Karpas-422 (cell line): ENCODE measurements at places on chromosomes 7 and 10.

DNA sequence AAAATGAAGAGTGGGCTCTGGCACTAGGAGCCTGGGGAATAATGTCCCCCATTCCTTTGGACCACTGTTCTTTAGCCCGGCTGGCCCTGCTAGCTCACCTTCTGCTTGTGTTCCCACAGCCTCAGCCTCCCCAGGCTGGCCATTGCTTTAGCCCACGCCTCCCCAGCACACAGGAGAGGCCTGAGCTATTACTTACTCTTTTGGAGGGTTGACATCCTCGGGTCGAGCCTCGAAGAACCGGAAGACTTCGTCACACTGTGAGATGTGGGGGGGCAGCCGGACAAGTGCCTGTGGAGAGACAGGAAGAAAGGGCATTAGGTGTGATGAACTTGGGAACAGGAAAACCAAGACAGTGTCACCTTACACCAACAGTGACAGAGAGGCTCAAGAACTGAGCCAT is 131.3 kb downstream of the SH3PXD2A start:
- no peak for DNase-seq
- H3K4me3 ChIP-seq, result no peak overlapping the region
- H3K27ac ChIP-seq, result no peak overlapping the region
- no peaks in the 10 kb centered on the region for H3K36me3 ChIP-seq
- no peaks in the 10 kb centered on the region for H3K27me3 ChIP-seq
- no peaks in the 10 kb centered on the region for H3K4me1 ChIP-seq

DNA sequence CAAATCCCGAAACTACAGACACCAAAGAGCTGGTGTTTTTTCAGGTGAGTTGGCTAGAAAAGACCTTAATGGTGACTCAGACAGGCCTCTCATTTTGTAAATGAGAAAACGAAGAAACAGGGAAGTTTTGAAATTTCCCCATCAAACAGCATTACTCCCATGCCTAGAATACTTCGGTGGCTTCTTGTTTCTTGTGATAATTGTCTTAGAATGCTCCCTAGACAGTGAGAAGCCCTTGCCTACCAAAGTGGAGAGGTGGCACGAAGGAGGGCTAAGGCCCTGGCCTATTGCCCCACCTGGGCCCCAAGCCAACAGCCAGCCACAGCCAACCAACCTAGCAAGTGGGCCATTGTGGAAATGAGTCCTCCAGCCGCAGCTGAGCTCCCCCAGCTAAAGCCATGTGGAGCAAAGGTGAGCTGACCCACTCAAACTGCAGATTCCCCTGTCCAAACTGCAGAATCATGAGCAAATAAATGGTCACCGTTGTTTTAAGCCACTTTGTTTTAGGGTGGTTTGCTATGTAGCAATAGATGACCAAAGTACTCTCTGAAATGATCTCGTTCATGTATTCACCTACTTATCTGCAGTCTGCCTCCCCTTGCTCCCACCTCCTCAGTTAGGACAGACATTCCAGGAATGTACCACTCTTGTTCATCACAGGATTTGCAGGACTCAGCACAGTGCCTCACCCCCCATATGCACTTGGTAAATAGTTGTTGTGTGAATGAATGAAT is 97.7 kb upstream of the FGFR2 start:
- H3K4me3 ChIP-seq, result no peak overlapping the region
- no peaks in the 10 kb centered on the region for H3K27me3 ChIP-seq
- H3K4me1 ChIP-seq, result no peaks in the 10 kb centered on the region
- H3K36me3 ChIP-seq, result no peaks in the 10 kb centered on the region

- H3K4me1 ChIP-seq, result no peaks in the 10 kb centered on the region
- H3K36me3 ChIP-seq, result no peaks in the 10 kb centered on the region
- no peaks in the 10 kb centered on the region for H3K27me3 ChIP-seq
- no peak for DNase-seq
- H3K27ac ChIP-seq, result no peak overlapping the region
Measured at GRCh38 chr7:36583318-36583717, 141.0 kb downstream of the AOAH start.

- no peaks in the 10 kb centered on the region for H3K4me1 ChIP-seq
- DNase-seq, result no peak
Measured at GRCh38 chr10:822661-823367, 108.7 kb downstream of the LARP4B start.

GRCh38 chr7:51142741-51143385 is 173.7 kb downstream of the COBL start:
- no peaks in the 10 kb centered on the region for H3K36me3 ChIP-seq
- H3K4me3 ChIP-seq, result no peak overlapping the region
- H3K4me1 ChIP-seq, result peaks cover 6% of the 10 kb centered on the region

DNA sequence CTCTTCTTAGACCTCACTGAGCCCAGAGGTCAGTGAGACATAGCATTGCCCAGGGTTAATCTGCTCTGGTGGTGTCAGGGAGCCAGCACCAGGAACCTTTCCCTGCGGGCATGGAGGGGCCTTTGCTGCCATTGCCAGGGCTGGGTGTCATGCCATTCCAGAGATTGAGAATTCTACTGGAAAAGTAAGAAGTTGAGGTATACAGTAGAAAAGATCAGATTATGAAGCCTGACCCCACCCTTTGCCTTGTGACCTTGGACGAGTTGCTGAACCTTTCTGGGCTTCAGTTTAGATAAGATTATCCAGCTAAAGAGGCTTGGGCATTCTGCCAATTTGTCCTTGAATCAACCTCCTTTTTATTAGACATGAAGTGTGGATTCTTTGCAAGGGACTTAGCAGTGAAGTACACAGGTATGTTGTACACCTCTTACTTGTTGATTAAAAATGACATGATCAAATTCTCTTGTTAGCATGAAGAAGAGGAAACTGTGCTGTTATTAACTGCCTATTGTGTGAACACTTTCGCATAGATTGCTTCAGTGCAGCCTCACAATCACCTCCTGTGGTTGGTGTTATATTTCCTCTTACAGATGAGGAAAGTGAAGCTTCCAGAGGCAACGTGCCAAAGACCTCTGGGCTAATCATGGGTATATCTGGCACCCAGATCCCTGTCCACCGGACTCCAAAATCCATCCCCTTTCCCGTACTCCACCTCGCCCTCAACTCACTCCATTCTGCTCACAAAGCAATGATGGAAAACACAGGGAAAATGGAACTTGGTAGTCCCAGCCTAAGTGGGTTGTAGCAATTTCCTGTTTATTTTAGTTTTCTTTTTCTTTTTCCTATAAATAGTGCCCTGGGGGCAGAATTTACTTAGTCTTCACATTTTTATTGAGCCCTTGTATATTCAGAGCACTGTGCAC is 151.3 kb downstream of the CAMK1D start:
- no peak for DNase-seq
- no peak overlapping the region for H3K4me3 ChIP-seq
- H3K27me3 ChIP-seq, result no peaks in the 10 kb centered on the region
- H3K4me1 ChIP-seq, result no peaks in the 10 kb centered on the region
- no peak overlapping the region for H3K27ac ChIP-seq
- H3K36me3 ChIP-seq, result no peaks in the 10 kb centered on the region

DNA sequence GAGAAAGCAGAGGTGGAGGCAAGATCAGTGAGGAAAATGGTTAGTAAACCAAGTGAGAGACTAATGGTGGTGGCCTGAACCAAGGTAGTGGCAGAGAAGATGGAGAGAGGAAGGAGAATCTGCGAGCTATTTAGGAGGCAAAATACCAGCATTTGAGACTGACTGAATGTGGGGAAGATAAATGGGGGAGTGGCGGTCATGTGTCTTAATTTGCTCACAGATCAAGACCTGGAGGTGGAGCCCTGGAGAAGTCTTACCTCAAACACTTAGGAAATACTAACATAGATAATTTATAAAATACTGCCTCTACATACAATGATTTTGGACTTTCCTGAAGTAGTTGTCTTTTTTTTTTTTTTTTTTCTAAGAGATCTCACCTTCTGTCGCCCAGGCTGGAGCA is 34.7 kb downstream of the ICA1 start:
- H3K27me3 ChIP-seq, result no peaks in the 10 kb centered on the region
- H3K4me3 ChIP-seq, result no peak overlapping the region
- H3K27ac ChIP-seq, result no peak overlapping the region
- DNase-seq, result no peak
- no peaks in the 10 kb centered on the region for H3K4me1 ChIP-seq

- no peaks in the 10 kb centered on the region for H3K36me3 ChIP-seq
- no peak for DNase-seq
- no peaks in the 10 kb centered on the region for H3K4me1 ChIP-seq
- H3K27me3 ChIP-seq, result no peaks in the 10 kb centered on the region
- no peak overlapping the region for H3K27ac ChIP-seq
- H3K4me3 ChIP-seq, result no peak overlapping the region
Measured at GRCh38 chr7:154743206-154743605, 259.7 kb downstream of the PAXIP1 start.

- H3K4me3 ChIP-seq, result no peak overlapping the region
- no peak overlapping the region for H3K27ac ChIP-seq
- no peak for DNase-seq
- H3K4me1 ChIP-seq, result no peaks in the 10 kb centered on the region
Measured at GRCh38 chr7:117841611-117842010, 31.6 kb downstream of the CTTNBP2 start.

- no peak overlapping the region for H3K4me3 ChIP-seq
- no peaks in the 10 kb centered on the region for H3K4me1 ChIP-seq
- H3K27me3 ChIP-seq, result no peaks in the 10 kb centered on the region
- DNase-seq, result no peak
Measured at GRCh38 chr10:13613519-13613918, 26.8 kb downstream of the PRPF18 start.

DNA sequence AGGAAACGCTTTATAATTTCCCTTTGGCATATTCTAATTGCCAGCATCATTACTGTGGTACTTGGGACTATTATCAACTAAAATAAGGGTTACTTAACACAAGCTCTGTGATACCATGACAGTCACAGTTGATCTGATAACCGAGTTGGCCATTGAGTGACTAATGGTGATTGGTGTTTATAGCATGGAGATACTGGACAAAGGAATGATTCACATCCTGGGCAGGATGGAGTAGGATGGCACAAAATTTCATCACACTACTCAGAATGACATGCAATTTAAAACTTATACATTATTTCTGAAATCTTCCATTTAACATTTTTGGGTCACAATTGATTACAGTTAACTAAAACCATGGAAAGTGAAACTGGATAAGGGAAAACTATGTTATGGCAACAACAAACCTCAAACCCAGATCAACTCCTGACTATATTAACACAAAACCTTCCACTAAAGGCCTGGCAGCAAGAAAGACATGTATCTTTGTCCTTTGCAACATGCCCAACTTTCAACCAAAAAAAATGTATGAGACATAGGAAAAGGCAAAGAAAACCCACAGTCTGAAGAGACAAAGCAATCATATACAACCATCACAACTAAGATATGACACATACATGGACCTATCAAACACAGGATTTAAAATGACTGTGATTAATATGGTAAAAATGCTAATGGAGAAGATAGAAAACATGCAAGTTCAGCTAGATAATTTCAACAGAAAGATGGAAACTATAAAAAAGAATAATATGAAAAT is 208.5 kb upstream of the NRP1 start:
- no peaks in the 10 kb centered on the region for H3K36me3 ChIP-seq
- peaks cover 3% of the 10 kb centered on the region; the same call in 1 of the 2 replicates for H3K27me3 ChIP-seq
- no peak for DNase-seq
- H3K27ac ChIP-seq, result no peak overlapping the region
- H3K4me3 ChIP-seq, result no peak overlapping the region

DNA sequence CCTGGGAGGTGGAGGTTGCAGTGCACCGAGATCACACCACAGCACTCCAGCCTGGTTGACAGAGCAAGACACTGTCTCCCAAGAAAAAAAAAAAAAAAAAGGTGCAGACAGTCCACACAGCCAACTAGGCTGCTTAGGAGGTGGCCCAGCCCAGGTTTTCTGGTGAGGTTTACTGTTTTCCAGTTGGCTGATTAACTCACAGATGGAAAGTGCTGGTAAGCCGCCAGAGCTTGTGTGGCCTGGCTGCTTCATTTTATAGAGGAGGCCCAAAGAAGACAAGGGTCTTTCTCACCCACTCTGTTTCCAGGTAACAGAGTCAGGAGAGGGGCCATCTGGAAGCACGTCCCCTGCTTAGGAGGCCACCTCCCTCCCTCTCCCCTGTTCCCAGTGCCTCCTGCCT is 6.2 kb downstream of the RHBDD2 start:
- H3K27me3 ChIP-seq, result no peaks in the 10 kb centered on the region
- peaks cover 4% of the 10 kb centered on the region for H3K4me1 ChIP-seq
- peaks cover 23% of the 10 kb centered on the region for H3K36me3 ChIP-seq
- H3K4me3 ChIP-seq, result no peak overlapping the region

DNA sequence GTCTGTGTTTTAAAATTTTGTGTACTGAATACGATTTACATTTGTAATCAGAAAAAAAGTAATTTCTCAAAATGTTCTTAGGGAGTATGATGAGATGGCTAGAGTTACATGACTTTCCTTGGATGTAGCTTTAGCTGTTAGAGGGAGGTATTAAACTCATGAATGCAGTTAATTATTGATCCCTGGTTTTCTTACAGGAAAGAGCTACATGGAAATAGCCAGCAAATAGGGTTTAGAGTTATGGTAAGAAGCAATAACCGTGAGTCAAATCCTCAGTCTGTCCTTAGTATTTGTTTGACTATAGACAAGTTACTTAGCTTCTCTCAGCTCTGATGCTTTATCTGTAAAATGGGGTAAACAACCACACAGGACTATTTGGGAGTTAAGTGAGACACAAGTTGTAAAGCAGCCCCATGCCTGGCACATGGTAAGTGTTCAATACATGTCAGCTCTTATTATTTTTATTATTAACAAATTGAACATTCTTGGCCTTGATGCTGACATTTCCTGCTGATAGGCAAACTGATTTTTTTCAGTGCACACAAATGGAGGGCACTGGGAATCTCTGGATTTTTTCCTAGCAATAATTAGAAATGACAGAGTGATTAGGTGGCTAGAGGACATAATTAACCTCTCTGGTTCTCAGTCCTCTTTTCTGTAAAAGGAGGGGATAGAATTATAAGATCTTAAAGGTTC is 204.5 kb upstream of the PHYHIPL start:
- H3K27me3 ChIP-seq, result no peaks in the 10 kb centered on the region
- no peak for DNase-seq
- H3K36me3 ChIP-seq, result no peaks in the 10 kb centered on the region
- no peak overlapping the region for H3K27ac ChIP-seq

DNA sequence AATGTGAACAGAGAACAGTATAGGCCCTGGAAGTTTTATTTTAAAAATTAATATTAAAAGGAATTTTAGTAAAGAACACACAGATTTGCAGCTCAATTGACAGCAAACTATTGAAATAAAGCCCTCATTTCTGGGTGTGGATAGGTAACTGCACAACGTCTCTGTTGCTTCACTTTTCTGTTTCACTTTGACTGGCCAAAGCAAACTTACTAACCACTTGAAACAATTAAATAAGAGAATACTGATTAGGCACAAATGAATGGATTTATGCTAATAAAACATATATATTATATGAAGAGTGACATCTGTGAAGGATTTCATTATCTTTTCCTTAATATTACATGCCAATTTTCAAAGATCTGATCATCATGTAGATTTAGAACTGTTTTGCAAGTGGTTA is 11.9 kb downstream of the ZNF804B start:
- DNase-seq, result no peak
- H3K4me1 ChIP-seq, result no peaks in the 10 kb centered on the region
- no peak overlapping the region for H3K4me3 ChIP-seq
- no peaks in the 10 kb centered on the region for H3K27me3 ChIP-seq

DNA sequence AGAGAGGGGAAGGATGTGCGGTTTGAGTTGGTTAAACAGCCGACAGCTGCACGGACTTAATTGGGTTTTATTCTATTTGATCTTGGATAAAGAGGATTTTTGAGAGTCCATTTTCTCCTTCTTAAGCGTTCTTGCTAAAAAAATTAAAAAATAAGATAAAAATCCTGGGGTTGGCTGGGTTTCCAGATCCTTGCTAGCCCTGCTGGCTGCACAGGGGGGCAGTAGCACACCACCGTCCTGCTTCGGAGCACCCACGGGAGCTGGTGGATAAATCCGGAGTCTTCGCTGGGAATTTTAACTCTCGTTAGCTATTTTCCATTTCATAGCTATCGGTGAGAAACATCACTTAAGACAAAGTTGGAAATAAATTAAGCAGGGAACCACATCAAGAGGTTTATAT is 792.0 kb downstream of the TYW1 start:
- DNase-seq, result no peak
- H3K36me3 ChIP-seq, result no peaks in the 10 kb centered on the region
